ENCODE measurements at places on chromosomes 1 and 21.

DNA sequence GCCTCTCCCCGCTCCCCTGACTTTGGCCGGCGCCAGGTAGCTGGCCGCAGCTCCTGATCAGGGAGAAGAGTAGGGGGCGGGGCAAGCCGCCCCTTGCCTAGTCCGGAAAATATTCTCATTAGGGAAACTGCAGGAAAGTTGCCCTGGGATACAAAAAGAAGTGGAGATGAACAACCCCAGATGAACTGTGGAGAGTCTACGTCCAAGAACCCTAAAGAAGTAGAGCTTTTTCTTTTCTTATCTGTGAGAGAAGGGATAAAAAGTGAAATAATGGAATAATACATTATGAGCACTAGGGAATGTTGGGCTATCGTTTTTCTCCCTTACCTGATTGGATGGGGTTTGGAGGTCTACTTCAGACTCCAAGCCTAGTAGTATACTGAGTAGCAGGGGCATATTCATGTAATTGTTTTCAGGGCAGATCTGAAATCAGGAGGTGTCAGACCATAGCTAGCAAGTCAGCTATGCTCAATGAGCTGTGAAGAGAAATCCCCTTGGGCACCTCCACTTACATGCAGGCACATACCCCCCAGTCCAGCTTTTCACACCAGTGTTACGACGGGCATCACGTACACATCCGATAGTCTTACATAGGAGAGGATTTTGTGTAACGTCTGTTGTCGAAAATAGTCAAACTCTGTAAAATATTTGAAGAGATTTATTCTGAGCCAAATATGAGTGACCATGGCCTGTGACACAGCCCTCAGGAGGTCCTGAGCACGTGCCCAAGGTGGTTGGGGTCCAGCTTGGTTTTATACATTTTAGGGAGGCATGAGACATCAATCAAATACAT lies 1.7 kb upstream of the DUSP10 start:
- DNase-seq, result no peak

DNA sequence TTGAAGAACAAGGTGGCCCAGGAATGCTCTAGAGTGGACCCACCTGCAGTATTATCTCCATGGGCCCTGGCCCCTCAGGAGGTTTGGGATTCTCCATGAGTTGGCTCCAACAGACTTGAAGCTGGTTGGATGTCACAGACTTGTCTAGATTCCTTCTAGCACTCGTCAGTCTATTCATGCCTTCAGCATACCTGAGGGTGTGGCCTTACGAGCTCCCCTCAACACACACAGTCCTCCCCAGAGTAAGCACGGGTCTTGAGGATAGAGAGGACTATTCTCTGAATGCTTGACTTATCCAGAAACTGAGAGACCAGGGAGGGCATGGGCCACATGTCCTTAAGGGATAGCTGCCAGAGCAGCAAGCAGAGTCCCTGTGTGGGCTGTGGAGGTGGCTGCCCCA lies 45.9 kb upstream of the COL6A1 start:
- peak; percentile 2 for DNase-seq

DNA sequence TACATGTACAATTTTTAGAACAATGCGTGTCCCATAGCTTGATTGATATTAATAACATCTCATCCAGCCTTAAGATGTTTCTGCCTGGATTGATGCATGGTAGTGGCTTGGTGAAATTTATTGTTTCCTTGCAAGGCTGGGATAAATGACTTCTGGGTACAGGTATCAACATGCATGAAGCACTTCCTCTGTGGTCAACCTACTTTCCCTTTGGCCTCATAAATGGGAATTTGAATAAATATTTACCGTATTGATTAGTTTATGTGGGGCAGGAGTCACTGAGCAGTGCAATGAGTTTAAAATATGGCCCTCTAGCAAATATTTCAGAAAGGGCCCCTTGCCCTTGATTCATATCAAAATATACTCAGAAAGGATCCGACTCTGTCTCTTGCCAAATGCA lies 83.9 kb upstream of the KCNE2 start:
- DNase-seq, result no peak

DNA sequence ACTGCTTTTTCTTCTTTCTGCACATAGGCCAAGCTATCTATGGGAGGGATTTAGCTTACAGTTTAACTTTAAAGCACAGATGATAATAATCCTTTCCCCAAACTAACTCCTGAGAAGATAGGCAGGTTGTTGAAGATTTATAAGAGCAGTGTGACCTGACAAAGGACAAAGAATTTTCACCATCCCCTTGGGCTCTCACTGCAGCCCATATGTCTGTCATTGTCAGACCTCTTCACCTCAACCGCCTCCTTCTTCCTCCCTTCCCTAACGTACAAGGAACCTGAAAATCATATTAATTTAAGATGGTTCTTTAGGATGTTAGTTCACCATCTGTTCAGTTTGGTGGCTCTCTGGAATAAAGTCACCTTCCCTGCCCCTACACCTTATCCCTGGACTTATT lies 5.0 kb downstream of the RNU1-2 start:
- DNase-seq, result no peak

DNA sequence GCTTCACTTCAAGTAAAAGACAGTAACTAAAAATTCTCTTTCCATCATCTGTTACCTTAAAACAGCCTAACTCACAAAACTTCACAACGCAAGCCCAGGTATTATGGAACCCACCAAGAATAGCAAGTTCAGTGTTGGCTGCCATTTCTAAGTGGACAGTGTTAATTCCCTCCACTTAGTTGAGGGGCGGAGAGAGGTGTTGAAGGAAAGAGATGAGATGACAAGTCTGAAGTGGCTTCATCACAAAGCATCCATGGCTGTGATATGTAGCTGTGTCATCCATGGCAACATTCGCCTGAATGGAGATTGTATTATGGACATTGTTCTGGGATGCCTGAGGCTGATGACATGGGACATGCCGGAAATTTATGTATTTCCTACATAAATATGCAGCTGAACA lies 101.8 kb downstream of the SIM2 start:
- no peak for DNase-seq

DNA sequence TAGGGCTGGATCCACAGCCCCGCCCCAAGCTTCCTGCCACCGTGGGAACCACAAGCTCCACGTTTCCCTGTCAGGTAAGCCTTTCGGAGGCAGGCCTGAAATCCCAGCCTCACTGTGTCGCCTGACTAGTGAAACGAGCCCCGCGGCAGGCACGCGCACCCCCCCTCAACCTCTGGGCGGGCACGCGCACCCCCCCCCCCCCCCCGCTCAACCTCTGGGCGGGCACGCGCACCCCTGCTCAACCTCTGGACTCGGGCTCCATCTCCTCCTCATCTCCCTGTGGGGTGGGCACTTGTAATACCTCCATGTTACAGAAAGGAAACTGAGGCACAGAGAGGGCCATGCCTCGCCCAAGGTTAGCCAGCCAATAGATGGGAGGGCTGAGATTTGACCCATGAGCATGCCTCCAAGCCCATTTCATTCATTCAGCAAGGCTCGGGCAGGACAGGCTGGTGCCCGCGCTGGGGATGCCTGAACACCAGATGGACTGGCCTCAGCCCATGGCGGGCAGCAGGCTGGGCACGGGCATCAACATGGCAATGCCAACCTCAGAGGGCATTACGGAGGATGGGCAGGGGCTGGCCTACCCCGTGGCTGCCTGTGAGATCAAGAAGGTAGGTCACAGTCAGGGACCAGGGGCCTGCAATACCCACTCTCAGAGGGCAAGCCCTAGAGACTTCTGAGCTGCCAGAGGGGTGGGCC lies 4.7 kb downstream of the CFAP410 start:
- DNase-seq, result no peak
